ENCODE measurements at places on chromosomes 1 and 21.

DNA sequence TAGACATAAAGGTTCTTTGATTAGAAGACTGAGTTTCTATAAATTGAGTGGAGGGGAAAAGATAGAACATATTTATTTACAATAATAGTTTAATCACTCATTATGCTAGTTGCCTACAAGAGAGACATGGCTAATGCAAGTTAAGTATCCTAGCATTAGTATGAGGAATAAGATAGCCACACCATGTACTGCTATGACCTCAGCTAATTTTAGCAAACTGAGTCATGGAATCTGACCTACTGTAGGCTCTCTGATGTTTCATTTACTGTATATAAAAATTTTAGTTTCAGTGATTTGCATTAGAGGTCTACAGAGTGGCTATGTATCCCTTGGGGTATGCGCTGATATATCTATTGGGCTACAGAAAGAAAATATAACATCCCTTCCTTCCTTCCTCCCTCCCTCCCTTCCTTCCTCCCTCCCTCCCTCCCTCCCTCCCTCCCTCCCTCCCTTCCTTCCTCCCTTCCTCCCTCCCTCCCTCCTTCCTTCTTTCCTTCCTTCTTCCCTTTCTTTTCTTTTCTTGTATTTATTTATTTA, 5.8 kb downstream of the AGL start:
- no peak overlapping the region for H3K4me3 ChIP-seq
- peaks cover 10% of the 10 kb centered on the region for H3K4me1 ChIP-seq
- DNase-seq, result no peak
- no peak overlapping the region for H3K27ac ChIP-seq

- H3K36me3 ChIP-seq, result peaks cover 4% of the 10 kb centered on the region
- no peak for DNase-seq
- peak overlapping the region; percentile 98 for H3K4me3 ChIP-seq
- no peaks in the 10 kb centered on the region for H3K27me3 ChIP-seq
- peaks cover 46% of the 10 kb centered on the region for H3K4me1 ChIP-seq
Measured at GRCh38 chr1:228085287-228085951, 2.9 kb downstream of the ARF1 start.

- no peak overlapping the region for H3K27ac ChIP-seq
- no peak overlapping the region for H3K4me3 ChIP-seq
- H3K27me3 ChIP-seq, result no peaks in the 10 kb centered on the region
- no peaks in the 10 kb centered on the region for H3K36me3 ChIP-seq
- no peak for DNase-seq
- no peaks in the 10 kb centered on the region for H3K4me1 ChIP-seq
Measured at GRCh38 chr1:72601035-72601674, 318.8 kb upstream of the NEGR1 start.

DNA sequence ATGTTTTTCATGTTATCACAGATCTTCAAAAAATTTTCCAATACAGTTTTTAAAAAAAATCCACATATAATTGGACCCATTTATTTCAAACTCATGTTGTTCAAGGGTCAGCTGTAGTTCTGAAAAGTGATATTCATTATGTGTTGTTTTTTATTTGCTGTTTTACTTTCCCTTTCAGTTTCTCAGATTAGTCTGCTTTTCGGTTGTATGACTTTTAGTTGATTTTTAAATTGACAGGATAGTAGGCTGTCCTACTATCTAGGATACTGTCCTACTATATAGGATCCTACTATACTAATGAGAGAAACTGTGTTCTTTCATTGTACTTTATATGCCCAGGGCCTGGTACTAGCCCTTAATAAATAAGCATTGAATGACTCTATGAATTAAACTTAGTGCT, 33.6 kb upstream of the GPR52 start:
- DNase-seq, result no peak
- H3K4me1 ChIP-seq, result no peaks in the 10 kb centered on the region
- no peak overlapping the region for H3K4me3 ChIP-seq

GRCh38 chr1:108573183-108573582, 13.3 kb downstream of the EEIG2 start:
- peaks cover 5% of the 10 kb centered on the region for H3K36me3 ChIP-seq
- no peak overlapping the region for H3K27ac ChIP-seq
- no peaks in the 10 kb centered on the region for H3K4me1 ChIP-seq
- H3K27me3 ChIP-seq, result no peaks in the 10 kb centered on the region

DNA sequence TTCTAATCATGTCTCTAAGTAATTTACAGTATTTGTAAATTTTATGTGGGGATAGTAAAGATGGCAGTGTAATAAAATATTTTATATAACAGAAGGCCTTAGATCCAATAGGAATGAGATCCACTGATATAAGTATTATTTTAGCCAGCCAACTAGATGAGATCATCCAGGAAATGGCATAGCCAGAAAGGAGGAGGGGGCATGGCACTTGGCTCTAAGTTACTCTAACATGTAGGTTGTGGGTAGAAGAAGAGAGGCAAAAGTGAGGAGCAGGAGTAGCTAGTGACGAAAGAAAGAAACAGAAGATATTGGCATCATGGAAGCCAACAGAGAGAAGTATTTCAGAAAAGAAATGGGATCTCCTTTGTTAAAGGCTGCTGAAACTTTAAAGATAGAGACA, 426.1 kb downstream of the PTPRC start:
- no peaks in the 10 kb centered on the region for H3K27me3 ChIP-seq
- no peak for DNase-seq
- no peak overlapping the region for H3K4me3 ChIP-seq

GRCh38 chr1:228228601-228229074, 20.8 kb downstream of the OBSCN start:
- H3K4me3 ChIP-seq, result no peak overlapping the region
- no peaks in the 10 kb centered on the region for H3K27me3 ChIP-seq
- peak overlapping the region; percentile 60 for H3K27ac ChIP-seq
- peaks cover 48% of the 10 kb centered on the region for H3K36me3 ChIP-seq

- peaks cover 4% of the 10 kb centered on the region for H3K4me1 ChIP-seq
- H3K4me3 ChIP-seq, result no peak overlapping the region
- no peak overlapping the region for H3K27ac ChIP-seq
- H3K36me3 ChIP-seq, result no peaks in the 10 kb centered on the region
- peaks cover 3% of the 10 kb centered on the region for H3K27me3 ChIP-seq
Measured at GRCh38 chr1:228434689-228435088, 18.0 kb upstream of the TRIM17 start.

- no peaks in the 10 kb centered on the region for H3K36me3 ChIP-seq
- peaks cover 3% of the 10 kb centered on the region for H3K27me3 ChIP-seq
- peak overlapping the region; percentile 64 for H3K27ac ChIP-seq
Measured at GRCh38 chr1:221886743-221887414, 145.0 kb upstream of the DUSP10 start.

DNA sequence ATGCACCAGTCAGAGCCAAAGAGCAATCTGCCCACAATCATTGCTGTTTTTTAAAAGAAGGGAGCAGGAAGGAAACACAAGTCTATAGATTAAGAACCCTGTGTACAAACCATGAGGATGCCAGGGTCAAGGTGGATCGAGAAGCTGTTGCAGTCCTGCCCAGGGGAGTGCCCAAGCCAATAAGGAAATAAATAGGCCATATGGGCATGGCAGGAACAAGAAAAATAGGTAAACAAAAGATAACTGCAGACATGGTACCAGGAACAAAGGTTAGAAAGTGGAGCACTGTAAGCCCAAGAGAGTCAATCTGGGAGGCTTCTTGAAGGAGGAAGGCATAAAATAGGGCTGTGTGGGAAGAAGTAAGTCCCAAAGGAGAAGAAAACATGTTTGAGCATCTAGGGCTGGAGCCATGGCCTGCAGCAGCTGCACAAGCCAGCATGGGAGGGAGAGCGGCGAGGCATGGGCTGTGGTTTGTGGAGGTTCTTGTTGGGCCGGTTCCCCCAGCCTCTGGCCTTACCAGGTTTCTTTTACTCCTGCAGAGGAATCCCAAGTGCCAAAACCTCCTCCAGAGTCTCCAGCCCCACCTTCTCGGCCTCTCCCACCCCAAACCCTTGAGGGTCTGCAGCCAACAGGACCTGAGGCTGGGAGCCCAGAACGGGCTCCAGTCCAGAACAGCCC, 13.6 kb downstream of the INAVA start:
- no peak overlapping the region for H3K4me3 ChIP-seq
- H3K36me3 ChIP-seq, result peaks cover 10% of the 10 kb centered on the region
- peak overlapping the region; percentile 22 for H3K27ac ChIP-seq
- H3K27me3 ChIP-seq, result no peaks in the 10 kb centered on the region
- no peaks in the 10 kb centered on the region for H3K4me1 ChIP-seq

DNA sequence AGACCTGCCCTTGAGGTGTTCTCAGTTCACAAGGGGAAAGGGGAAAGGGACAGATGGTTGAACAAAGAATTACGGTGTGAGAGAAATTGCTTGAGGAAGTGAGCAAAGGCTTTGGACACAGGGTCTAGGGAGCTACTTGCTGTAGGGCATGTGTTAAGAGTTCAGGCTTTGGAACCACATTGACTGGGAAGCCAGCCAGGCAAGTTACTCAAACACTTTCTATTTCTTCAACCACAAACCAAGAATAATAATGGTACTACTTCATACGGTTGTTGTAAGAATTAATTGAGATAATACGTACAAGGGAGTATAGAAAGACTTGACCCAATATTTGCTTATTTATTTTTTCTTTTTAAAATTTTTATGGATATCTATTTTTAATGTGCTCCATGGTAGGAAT, 26.6 kb downstream of the AK4 start:
- H3K27me3 ChIP-seq, result no peaks in the 10 kb centered on the region
- DNase-seq, result no peak

DNA sequence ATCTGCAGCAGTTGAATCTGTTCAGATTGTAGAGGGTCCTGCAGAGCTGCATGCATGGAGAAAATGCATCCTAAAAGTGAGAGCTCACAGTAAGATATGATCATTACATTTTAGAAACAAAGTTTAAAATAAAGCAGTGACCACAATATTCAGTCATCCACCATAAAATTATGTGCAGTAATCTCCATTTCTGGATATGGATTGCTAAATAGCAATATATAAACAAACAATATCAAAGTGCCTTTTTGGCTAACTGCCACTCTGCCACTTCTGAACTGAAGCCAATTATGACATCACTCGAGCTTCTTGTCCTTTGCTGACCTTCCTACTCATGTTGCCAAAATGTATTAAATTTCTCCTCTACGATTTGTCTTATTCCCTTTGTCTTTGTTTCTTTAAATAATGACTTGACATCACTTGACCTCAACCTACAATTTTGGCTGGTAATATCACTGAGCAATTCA, 262.0 kb upstream of the CXADR start:
- H3K27me3 ChIP-seq, result no peaks in the 10 kb centered on the region
- DNase-seq, result no peak
- peaks cover 4% of the 10 kb centered on the region for H3K36me3 ChIP-seq
- H3K27ac ChIP-seq, result no peak overlapping the region
- no peak overlapping the region for H3K4me3 ChIP-seq

GRCh38 chr1:12129624-12130023, 37.2 kb upstream of the TNFRSF1B start:
- H3K36me3 ChIP-seq, result no peaks in the 10 kb centered on the region
- peaks cover 8% of the 10 kb centered on the region for H3K27me3 ChIP-seq
- no peak overlapping the region for H3K27ac ChIP-seq
- peaks cover 21% of the 10 kb centered on the region for H3K4me1 ChIP-seq
- no peak for DNase-seq
- no peak overlapping the region for H3K4me3 ChIP-seq

GRCh38 chr1:152325111-152325510, at the start of gene FLG:
Gene FLG, minus strand, starts transcription at chr1:152325239. Its CDS starts 9,783 bp downstream, at chr1:152315456.
- no peak within 1 kb of the TSS for H3K27ac ChIP-seq
- H3K4me3 ChIP-seq, result no peak within 1 kb of the TSS
- no peaks in the 10 kb centered on the region for H3K27me3 ChIP-seq
- no peak for DNase-seq
- H3K4me1 ChIP-seq, result no peaks in the 10 kb centered on the region
- H3K36me3 ChIP-seq, result no peaks in the 10 kb centered on the region

- no peaks in the 10 kb centered on the region for H3K27me3 ChIP-seq
- peak overlapping the region; percentile 100 for H3K27ac ChIP-seq
- peaks cover 27% of the 10 kb centered on the region for H3K36me3 ChIP-seq
- H3K4me3 ChIP-seq, result peak overlapping the region; percentile 93
Measured at GRCh38 chr1:244836135-244836521, 670 bp downstream of the COX20 start.

- H3K4me1 ChIP-seq, result peaks cover 11% of the 10 kb centered on the region
- peaks cover 12% of the 10 kb centered on the region for H3K27me3 ChIP-seq
- no peak overlapping the region for H3K27ac ChIP-seq
- H3K4me3 ChIP-seq, result no peak overlapping the region
Measured at GRCh38 chr21:35940074-35940927, 120.0 kb downstream of the SETD4 start.

- H3K4me1 ChIP-seq, result no peaks in the 10 kb centered on the region
- DNase-seq, result peak; percentile 58
- H3K27ac ChIP-seq, result no peak overlapping the region
- H3K27me3 ChIP-seq, result peaks cover 5% of the 10 kb centered on the region
- H3K4me3 ChIP-seq, result no peak overlapping the region
Measured at GRCh38 chr21:46081862-46082712, 15.8 kb upstream of the COL6A2 start.

- no peak overlapping the region for H3K27ac ChIP-seq
- no peaks in the 10 kb centered on the region for H3K27me3 ChIP-seq
- H3K4me1 ChIP-seq, result no peaks in the 10 kb centered on the region
Measured at GRCh38 chr1:93159337-93159736, 20.9 kb downstream of the TMED5 start.

- peaks cover 2% of the 10 kb centered on the region for H3K27me3 ChIP-seq
- DNase-seq, result no peak
- H3K27ac ChIP-seq, result no peak overlapping the region
Measured at GRCh38 chr1:151868486-151868885, 15.0 kb upstream of the THEM5 start.

DNA sequence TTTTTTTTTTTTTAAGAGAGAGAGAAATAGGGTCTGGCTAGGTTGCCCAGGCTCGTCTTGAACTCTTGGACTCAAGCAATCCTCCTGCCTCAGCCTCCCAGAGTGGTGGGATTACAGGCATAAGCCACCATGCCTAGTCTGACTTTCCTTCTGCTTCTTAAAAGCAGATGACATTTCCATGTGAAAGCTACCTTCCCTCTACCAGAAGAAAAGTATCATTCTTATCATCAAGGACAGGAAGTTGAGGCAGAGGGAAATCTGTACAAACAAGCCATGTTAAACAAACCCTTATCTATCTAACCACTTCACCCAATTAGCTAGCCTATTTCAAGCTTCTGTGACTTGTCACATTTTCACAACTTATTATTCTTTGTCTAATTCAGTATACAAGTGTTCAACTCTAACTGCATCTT, 54.8 kb downstream of the SAMSN1 start:
- H3K4me3 ChIP-seq, result no peak overlapping the region
- no peaks in the 10 kb centered on the region for H3K27me3 ChIP-seq
- no peak overlapping the region for H3K27ac ChIP-seq
- peaks cover 4% of the 10 kb centered on the region for H3K4me1 ChIP-seq
- no peak for DNase-seq

DNA sequence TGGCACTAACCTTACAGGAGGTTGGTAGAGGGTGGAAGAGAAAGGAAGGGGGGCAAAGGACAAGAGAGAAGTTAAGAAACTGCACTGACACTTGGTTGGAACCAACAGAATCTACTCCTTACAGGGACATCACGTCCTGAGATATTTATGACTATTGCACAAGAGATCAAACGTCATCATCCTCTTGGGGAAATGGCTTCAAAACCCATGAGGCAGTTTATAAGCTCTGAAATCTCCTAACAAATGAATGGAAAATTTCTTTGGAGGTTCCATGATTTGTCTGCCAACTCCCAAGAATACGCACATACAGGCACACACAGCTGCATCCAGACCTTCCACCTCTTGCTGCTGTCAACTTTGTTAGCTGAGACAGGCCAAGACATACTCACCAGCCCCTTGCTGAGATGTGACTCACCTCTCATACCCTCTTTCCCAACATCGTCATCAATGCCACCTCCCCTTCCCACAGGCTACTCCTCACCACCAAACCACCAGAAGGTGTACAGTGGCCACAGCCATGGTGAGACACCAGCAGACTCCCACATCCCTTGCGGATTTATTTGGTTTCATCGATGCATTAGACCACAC, 135.5 kb downstream of the SETD4 start:
- no peaks in the 10 kb centered on the region for H3K36me3 ChIP-seq
- no peak overlapping the region for H3K27ac ChIP-seq
- no peak overlapping the region for H3K4me3 ChIP-seq
- H3K27me3 ChIP-seq, result peaks cover 20% of the 10 kb centered on the region
